Osteoblast (primary cell): ENCODE measurements at places on chromosomes 4 and X.

DNA sequence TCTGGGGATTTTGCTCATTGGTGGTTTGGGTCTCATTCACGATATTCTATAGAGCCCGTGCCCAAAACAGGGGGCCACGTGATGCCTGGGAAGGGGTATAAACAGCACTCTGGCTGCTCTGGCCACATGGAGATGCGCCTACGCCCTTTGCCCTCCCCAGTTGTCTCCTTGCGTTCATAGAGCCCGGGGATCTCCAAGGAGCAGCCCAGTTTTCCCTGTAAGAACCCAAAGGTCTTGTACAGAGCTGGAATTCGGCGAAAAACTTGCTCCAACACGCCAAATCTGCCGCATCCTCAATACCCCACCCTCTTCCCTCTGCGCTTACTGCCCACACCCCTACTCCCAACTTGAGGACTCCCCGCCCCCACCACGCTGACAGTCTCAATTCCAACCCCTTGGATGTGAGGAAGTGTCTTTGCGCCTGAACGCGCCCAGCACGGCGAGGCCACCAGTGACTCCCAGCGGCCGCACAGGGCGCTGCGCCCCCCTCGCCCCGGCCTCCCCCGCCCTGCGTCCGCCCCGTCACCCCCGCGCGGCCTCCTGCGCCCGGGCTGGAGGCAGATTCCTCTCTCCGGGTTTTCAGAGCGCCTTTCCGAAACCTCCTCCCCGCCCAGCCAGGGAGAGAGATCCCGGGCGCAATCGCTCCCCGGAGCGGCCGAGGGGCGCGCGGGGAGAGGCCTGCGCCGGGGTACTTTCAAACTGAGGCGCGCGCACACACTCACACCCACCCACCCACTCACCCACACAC, at the start of gene NHS:
TSS of gene NHS (plus strand) at position 582 of the 748 bp plus-strand sequence. CDS start 558 bp downstream, outside the sequence.
- DNase-seq = peak; percentile 96

- no peak for DNase-seq
Measured at GRCh38 chr4:60088807-60089486, 1111.2 kb upstream of the ADGRL3 start.

DNA sequence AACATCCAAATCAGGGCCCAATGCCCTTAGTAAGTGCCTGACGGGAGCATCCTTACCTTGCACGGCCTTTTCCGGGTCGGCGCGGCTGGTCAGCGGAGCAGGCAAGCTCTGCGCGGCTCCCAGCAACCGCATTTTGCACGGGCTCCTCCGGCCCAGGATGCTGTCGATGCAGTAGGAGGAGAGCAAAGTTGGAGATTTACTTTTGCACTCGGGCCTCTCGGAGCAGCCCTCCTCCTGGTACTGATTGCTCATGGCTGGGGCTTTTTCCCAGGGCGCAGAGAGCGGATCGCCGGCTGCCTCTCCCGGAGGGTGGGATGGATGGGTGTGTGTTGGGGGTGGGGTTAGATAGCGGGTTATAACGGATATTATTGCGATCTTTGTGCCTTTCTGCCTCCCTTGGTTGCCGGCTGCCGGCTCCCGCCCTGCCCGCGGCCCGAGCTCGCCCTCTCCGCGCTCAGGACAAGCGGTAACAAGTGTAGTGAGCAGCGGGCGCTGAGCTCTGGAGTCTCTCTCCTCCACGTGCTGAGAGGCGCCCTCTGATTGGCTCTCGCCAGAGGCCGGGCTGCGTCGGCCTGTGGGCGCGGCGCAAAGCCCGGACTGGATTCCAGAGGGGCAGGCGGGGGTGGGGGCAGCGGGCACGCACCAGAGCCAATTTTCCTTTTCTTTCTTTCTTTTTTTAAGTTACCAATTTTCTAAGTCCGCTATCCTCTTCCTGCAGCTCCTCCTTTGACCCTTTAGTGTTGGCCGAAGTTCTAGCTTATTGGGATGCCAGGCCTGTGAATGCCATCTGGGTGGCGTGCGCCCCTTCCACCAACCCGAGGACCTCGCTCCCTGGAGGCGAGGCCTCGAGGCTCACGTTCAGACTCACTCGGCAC, at the start of gene ARX:
TSS of gene ARX (minus strand) at position 480 of the 875 bp plus-strand sequence. CDS start at position 252, 228 bp downstream.
- DNase-seq = no peak

DNA sequence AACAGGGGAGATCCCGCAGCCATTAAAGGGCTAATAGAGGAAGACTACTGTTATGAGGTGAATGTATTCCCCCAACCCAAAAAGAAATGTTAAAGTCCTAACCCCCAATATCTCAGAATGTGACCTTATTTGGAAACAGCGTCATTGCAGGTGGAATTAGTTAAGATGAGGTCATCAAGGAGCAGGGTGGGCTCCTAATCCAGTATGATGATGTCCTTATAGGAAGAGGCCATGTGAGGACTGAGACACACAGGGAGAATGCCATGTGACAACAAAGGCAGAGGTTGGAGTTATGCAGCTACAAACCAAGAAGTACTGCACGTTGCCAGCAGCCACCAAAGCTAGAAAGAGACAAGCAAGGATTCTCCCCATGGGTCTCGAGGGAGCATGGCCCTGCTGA, 14.3 kb downstream of the SPP1 start:
- no peak for DNase-seq

GRCh38 chr4:124753941-124754581, 41.5 kb upstream of the ANKRD50 start:
- DNase-seq = no peak

- no peak for DNase-seq
Measured at GRCh38 chr4:71749008-71749594, 34.8 kb downstream of the GC start.

- no peak for DNase-seq
Measured at GRCh38 chr4:41620594-41621256, 82.8 kb downstream of the LIMCH1 start.

- DNase-seq = no peak
Measured at GRCh38 chrX:136380010-136380769, 79.4 kb downstream of the ADGRG4 start.

- DNase-seq = no peak
Measured at GRCh38 chr4:81412946-81413495, 58.7 kb downstream of the RASGEF1B start.

DNA sequence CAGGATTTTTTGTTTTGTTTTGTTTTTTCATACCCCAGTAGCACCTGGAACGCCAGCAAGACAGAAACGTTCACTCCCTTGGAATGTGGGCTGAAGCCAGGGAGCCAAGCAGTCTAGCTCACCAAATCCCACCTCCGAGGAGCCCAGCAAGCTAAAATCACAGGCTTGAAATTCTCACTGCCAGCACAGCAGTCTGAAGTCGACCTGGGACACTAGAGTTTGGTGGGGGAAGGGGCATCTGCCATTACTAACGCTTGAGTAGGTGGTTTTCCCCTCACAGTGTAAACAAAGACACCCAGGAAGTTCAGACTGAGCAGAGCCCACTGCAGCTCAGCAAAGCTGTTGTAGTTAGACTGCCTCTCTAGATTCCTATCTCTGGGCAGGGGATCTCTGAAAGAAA, 99.6 kb upstream of the FGF16 start:
- no peak for DNase-seq

- no peak for DNase-seq
Measured at GRCh38 chrX:44223150-44223549, 120.3 kb downstream of the EFHC2 start.

DNA sequence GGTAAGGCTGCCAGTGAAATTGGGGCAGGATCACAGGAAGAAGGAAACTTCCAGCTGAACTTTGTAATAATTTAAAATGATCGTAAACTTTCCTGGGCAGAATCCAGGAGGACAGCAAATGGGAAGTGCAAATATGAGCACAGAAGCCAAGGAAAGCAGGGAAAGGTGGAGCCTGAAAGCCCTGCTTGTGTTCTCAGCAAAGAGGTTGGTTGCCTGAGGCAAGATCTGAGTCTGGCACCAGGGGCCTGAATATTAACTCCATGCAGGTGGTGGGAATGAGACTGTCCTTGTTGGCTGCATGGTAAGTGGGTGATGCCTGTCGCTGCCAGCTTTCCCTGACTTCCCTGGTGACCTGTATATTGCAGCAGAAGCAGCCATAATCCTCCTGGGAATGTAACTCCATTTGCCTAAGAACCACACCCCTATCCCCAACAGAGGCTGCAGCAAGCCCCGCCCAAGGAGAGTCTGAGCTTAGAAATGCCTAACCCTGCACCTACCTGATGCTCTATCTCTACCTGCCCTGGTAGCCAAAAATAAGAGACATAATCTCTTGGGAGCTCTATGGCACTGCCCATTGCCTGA, 132.0 kb upstream of the HDX start:
- no peak for DNase-seq

DNA sequence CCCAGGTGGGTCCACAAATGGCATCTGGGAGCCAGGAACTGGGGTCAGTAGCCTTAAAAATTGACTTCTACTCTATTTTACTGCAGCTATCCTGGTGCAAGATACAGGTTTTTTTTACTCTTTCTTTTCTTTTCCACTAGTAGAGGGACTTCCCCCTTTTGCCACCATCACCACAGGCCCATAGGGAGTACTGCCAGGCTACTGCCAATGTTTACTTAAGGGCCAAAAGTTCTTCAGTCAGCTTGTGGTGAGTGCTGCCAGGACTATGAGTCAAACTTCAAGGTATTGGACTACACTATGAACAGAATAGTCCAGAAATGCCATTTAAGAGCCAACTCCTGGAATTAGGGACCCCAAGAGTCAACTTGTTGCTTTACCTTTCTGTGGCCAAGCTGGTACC, 94.7 kb downstream of the EDA2R start:
- DNase-seq = no peak

DNA sequence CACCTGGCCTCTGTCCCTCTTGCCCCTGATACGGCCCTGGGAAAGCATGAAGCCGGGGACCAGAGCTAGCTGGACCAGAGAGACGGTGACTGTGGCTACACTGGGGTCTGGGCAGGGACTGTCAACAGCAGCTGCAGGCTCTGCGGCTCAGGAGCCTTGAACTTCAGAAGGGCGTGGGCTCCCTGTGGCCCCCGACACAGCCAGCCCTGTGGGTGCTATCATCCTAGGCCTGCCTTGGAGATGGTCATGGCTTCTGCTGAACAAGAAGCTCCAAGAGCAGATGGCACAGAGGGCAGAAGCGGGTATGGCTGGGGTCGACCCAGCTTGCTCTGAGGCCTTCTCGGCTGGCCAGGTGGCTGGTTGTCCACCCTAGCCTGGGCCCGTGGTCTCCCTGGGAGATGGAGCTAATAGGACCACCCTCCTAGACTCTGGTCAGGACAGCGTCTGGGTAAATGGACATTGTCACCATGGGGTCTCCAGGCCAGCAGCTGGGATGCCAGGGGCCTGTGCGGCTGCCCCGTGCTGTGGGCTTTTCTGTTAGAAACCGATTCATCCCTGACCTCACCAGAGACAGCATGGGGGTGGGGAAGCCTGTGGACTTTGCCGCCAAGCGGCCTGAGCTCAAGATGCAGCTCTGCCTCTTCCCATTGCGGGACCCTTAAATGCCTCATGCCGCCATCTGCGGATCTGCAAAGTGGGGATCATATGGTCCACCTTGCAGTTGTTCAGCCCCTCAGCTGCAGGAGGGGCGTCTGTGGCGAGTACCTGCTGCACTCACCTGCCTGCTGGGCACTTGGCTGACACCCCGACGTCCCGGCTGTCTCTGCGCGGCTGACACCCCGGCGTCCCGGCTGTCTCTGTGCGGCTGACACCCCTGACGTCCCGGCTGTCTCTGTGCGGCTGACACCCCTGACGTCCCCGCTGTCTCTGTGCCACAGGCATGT, 21.1 kb downstream of the CPZ start:
- DNase-seq = no peak

DNA sequence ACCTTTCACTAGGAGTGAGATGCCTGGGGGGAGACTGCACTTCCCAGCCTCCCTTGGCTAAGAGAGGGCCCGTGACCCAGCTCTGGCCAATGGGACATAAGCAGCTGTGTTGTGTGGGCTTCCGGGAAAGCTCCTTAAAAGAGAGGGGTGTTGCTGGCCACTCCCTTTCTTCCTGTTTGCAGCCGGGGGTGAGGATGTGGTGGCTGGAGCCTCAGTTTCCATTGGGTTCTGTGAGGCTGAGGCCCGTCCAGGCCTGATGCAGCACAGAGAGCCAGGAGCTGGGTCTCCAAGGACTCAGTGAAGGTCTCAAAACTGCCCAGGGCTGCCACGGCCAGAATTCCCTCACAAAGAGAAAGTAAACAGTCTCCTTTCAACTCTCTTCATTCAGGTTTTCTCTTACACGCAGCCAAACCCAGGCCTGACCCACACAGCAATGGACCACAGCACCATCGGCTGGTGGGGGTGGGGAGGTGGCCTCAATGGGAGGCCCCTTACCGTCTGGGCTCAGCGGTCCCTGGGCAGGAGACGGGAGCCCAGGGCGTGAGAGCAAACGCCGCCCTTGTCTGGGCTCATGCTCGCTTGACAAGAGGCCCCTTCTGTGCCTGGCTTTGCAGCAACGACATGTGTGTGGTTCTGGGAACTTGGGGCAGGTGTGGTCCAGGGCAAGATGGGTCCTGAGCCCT, 6.6 kb downstream of the NKX1-1 start:
- peak; percentile 73 for DNase-seq

GRCh38 chr4:106602711-106603110, 234.1 kb upstream of the GIMD1 start:
- DNase-seq = no peak

GRCh38 chr4:174707902-174708301, 121.1 kb downstream of the GLRA3 start:
- no peak for DNase-seq

- DNase-seq = no peak
Measured at GRCh38 chrX:154352012-154352401, 22.4 kb downstream of the FLNA start.

DNA sequence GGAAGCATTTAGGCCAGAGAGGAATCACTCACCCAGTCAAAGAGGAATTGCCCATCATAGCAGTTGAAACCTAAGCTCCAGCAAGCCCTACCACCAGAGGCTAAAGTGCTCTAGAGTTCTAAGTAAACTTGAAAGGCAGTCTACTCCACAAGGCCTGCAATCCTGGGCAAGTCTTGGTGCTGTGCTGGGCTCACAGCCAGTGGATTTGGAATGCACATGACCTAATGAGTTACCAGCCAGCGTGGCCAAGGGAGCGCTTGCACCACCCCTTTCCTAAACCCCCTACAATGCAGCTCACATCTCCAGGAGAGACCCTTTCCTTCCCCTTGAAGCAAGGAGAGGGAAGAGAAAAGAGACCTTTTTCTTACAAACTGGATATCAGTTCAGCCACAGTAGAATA, 445.7 kb downstream of the GASK1B start:
- no peak for DNase-seq

- DNase-seq = no peak
Measured at GRCh38 chr4:47525154-47525819, 40.2 kb downstream of the ATP10D start.

DNA sequence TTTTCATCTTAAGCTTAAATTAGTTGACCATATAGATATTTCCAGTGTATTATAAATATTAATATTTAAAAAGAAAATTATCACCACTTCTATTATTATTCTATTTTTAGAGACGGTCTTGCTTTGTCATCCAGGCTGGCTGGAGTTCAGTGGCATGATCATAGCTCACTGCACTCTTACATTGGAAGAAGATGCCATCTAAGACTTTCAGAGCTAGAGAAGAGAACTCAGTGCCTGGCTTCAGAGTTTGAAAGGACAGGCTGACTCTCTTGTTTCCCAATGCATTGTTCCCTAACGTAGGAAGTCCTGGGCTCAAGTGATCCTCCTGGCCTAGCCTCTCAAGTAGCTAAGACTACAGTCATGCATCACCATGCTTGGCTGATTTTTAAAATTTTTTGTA, 75.9 kb downstream of the FIP1L1 start:
- DNase-seq = no peak

GRCh38 chr4:15361529-15361928, 66.3 kb upstream of the C1QTNF7 start:
- DNase-seq = no peak

GRCh38 chrX:155778844-155779553, 102.1 kb upstream of the VAMP7 start:
- no peak for DNase-seq
